GM04504 (cell line): ENCODE measurements at places on chromosomes 6 and 20.

- no peak for DNase-seq
Measured at GRCh38 chr20:40583636-40584035, 105.4 kb downstream of the MAFB start.

DNA sequence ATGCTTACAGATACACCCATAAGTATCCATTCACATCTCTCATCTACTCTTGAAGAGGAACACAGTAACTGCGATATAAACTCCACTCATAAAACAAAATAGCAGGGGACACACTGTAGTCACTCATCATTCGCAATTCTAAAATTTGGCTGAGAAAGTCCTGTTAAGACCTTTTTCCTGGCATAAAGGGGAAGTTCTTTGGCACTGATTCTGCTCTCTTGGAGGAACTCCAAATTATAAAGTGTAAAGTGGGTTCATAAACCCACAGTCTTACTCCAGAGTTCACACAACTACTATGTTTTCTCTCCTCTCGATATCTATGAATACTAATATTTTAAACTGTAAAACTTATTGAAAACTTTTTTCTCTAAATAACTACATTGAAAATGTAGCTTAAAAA, 80.6 kb downstream of the ADGB start:
- DNase-seq, result no peak

GRCh38 chr6:143261899-143262436, 188.5 kb downstream of the ADAT2 start:
- DNase-seq, result no peak

DNA sequence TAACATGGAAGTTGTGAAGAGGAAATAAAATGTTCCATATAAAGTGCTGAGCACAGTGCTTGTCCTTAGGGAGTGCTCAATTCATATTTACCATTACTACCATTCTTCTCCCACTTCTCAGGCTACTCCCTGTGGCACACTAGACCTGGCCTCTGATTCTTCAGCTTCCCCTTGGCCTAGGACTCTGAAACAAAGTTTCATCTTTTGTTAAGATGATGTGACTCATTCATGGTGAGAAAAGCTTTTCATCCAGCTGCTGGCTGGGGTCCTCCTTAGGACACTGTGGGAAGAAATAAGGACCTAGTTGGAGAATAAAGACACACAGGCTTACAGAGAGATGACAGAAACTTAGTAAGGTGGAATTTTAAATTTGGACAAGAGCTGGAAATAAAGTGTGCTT, 314.8 kb downstream of the CDC5L start:
- no peak for DNase-seq

DNA sequence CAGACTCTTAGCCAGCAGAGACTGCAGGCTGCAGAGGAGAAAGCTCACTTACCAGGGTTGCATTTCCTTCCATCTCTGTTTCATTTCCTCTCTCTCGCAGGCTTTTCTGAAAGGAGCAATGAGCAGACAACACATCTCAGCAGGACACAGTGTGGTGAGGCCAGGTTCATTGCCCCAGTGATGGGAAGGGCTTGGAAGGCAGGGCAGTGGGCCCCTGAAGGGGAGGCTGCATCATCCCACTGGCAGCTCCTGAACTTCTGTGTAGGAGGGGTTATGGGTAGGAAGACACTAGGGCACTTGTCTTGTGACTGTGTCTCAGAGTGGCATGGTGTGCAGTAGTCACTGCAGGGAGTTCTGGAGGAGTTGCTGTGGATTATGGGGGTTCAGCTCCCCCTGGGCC, 246.8 kb downstream of the QKI start:
- no peak for DNase-seq

DNA sequence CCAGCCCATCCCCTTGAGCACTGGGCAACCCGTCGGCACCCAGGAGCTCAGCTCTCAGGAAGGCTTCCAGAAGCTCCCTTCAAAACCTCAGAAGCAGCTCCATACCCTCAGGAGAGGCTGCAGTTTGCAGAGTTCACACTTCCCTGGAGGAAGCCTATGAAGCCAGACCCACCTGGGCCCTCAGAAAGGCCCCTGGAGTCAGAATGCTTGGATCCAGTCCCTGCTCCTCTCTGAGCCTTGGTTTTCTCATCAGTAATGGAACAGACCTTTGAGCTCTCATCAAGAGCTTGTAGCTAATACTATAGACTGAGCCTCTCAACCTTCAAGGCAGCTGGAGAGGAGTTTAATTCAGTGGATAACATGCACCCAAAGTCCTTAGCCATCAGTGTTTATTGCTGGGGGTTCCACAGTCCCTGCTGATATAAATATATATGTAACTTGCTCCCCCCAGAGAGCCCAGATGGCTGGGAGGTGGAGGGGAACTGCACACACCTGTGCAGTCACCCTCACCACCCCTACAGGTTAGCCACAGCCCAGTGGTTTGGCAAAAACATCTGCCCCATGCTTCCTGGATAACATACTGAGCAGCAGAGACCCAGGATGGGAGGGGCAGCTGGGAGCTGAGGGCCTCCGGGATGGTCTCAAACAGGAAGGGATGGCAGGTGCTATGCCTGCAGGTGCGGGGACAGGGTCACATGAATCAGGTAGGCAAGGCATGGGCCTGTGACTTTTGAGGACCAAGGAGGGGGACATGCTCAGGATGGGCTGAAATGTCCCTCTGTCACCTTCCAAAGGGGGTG, 120.1 kb downstream of the SNX5 start:
- DNase-seq, result no peak

GRCh38 chr6:3850451-3851203, 1.5 kb downstream of the FAM50B start:
- no peak for DNase-seq

GRCh38 chr6:37495244-37495934, 4.3 kb downstream of the CCDC167 start:
- no peak for DNase-seq

DNA sequence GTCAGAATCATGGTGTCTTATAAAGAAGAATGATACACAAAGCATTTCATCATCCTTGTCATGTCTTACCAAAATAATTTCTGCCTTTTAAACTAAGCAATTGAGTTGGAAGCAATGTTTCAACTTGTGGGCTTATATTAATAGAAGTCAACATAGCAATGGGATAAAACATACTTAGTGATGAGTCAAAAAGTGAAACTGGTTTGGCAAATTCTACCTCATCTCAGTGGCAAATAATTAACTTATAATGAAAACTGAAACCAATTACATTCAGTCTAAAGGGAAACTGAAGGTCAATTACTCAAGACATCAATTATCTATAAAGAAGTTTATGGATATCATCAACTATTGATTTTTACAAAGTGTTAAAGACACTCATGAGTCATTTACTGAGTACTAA, 463.8 kb downstream of the BMP2 start:
- no peak for DNase-seq

DNA sequence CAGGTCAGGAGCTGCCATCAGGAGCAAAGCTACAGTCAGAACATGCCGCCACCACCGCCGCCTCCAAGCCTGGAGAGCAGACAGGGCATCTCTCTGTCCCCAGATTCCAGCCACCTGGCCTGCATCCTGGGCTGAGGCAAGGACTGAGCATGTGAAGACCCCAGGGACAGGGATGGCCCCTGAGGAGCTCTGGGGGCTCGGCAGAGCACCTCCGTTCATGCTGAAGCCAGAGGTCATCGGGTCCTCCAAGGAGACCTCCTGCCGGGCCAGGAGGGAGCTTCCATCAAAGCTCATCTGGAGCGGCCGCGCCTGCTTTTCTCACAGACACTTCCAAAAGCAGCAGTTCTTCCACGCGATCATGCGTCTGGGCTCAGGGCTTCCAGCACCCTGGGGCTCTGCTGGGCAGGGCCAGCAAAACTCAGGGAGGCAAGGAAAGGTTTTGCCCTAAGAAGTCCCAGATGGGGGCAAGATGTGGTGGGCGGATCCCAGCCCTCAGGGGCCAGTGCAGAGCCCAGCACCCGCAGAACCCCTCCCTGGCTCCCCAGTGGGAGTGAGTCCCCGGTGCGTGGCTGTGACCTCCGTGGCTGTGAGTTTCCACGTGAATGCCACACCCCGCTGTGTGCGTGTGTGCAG, 138.4 kb downstream of the TAF4 start:
- DNase-seq, result no peak

DNA sequence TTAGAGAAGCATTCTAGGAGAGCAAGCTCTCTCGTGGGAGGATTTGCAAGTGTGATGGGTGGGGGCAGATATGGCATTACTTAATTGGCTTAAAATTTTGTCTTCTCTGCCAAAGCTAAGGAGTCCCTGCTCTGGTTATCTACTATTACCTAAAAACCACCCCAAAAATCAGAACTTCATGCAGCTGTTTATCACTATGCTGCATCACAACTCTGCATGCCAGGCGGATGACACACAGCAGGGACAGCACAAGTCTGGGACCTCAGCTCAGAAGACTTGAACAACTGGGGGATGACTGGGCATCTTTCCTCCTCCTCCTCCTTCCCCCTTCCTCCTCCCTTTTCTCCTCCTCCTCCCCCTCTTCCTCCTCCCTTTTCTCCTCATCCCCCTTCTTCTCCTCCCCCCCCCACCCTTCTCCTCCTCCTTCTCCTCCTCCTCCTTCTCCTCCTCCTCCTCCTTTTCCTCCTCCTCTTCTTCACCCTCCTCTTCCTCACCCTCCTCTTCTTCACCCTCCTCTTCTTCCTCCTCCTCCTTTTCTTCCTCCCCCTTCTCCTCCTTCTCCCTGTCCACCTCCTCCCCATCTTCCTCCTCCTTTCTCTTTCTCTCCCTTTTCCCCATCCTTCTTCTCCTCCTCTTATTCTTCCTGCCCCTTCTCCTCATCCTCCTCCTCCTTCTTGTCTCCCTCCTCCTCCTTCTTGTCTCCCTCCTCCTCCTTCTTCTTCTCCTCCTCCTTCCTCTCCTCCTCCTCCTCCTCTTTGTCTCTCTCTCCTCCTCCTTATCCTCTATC, 218.6 kb upstream of the PMEPA1 start:
- DNase-seq, result peak; percentile 36

- no peak for DNase-seq
Measured at GRCh38 chr6:52635049-52635577, 35.8 kb upstream of the TMEM14A start.

DNA sequence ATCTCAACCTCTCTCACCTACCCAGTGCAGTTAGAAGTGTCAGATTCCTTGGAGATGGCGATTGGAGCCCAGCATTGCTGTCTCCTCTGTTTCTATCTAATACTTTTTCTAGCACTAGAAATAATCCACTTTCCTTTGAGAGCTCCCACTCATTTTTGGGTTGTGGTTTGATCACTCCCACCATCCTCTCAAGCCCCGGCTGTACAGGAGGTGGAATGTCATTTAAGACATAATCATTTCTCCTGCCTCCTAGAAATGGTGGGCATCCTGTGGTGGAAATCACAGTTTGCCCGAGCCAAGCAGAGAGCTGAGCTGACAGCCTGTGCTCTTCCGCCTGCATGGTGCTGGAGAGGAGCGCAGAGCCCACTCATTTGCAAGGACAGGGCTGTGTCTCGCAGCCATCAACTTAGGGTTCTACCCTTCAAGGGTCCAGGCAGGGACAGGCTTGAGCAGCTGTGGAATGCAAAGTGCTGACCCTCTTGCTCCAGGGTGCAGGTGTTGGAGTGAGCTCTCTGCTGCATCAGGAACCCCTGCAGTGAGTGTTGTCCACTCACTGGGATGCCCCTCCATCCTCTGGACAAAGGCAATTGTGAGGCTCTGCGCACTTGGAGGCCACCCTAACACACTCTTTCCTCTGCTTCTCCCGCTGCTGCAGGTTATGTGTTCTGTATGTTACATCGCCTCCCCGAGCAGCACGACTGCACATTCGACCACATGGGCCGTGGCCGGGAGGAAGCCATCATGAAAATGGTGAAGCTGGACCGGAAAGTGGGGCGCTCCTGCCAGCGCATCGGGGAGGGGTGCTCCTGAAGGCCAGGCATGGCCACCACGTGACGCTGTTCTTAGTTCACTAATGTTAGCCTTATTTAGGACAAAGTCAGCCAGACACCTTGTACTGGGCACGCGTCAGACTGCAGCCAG, 332.3 kb downstream of the ZFAND3 start:
- DNase-seq, result no peak

- no peak for DNase-seq
Measured at GRCh38 chr6:30707281-30707850, 9.7 kb downstream of the MDC1 start.

DNA sequence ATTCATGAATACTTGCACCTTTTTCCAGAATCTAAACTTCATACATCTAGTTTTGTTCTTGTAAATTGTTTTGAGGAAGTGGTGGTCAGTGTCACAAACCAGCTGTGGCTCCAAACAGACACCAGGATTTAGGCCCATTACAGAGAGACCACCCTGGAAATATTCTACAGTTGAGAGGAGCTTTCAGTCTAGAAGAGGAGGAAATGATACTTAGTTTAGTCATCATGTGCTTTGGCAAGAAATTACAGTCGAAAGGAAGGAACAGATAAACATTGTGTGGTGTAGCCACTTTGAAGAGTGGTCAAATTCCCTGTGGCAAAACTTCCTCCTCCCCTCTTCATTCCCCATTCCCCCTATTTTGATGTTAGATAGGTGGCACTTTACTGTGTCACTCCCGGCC, 15.7 kb downstream of the DCBLD1 start:
- peak; percentile 29 for DNase-seq

GRCh38 chr6:155828989-155829388, 373.4 kb upstream of the NOX3 start:
- DNase-seq, result no peak

DNA sequence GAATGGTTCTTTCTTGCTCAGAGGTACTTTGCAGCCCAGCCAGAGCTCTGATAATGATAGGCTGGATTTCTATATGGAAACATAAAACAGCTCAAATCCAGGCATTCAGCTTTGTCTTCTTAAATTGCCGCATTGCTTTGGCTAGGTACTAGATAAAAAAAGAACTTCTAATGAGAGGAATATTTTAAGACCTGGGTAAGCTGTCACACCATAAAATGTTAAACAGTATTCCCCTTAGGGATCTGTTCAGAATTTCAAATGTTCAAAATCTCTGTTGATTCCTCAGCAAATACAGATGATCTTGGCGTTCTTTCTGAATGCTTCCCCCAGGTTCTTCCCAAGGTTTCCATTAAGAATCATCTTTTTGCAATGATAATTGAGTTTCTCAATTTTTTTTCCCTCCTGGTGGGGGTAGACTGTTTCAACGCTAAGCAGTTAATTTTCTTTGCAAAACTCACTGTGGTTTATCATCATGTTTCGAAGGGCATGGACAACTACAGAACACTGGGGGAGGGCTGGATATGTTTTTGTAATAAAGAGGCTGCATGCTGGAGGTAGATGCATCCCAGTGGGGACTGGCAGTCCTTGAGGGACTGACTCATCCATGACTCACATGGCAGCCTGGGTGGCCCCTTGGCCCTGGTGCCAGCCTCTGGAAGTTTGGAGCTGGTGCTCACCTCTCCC, 31.0 kb downstream of the TIAM2 start:
- DNase-seq, result peak; percentile 67
